GM12892 (cell line): ENCODE measurements at places on chromosomes 1 and 21.

DNA sequence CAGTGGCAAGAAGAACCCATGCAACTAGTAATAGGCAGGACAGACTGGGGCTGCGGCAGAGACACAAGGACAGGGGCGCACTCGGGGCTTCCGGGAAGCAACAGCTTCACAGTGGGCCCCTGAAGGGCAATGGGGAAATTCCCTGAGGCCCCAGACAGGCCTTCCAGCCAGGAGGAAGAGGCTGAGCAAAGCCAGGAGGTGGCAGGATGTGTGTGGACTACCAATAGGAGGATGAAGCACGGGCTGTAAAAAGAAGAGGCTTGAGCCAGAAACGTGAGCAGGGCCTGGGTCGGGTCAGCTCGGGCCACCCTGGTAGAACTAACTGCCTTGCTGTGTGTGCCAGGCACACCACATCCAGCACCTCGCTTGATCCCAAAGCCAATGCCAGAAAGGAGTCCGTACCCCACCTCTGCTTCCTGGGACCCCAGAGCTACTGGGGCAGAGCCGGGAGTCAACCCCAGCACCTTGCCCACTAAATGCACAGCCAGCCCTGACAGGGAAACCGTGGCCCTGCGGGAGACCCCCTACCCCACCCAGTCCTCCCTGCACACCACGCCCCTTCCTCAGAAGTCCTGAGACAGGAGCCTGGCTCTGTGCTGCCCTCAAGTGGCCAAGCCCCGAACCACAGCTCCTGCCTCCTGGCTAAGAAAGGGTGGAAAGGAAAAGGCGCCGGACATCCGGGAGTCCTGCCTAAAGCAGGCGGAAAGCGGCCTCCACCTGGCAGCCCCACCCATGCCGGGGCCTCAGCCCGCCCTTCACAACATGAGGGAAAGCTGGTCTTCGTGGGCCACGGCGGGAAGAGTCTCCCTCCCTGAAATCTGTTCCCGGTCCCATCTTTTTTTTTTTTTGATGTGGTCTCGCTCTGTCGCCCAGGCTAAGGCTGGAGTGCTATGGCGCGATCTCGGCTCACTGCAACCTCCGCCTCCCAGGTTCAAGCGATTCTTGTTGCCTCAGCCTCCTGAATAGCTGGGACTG, 33.7 kb downstream of the TTC39A start:
- DNase-seq = peak; percentile 82

- DNase-seq = no peak
These were observed 1171.2 kb downstream of the PLA2G4A start for GRCh38 chr1:187999973-188000372.

GRCh38 chr1:159803956-159804689, 2.0 kb downstream of the FCRL6 start:
- DNase-seq = no peak

DNA sequence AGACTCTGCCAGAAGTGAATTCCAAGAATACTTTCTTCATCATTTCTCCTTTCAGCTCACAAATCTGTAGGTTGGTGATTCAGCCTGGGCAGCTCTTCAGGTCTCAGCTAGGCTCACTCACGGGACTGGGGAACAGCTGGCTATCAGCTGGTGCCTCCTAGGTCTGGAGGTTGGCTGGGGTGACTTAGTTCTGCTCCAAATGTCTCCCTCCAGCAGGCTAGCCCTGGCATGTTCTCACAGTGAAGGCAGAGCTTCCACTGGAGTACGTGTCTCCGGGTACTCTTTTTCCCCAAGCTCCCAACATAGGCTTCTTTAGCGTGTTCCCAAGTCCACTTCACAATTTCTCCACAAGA, 12.5 kb upstream of the VAMP4 start:
- no peak for DNase-seq

DNA sequence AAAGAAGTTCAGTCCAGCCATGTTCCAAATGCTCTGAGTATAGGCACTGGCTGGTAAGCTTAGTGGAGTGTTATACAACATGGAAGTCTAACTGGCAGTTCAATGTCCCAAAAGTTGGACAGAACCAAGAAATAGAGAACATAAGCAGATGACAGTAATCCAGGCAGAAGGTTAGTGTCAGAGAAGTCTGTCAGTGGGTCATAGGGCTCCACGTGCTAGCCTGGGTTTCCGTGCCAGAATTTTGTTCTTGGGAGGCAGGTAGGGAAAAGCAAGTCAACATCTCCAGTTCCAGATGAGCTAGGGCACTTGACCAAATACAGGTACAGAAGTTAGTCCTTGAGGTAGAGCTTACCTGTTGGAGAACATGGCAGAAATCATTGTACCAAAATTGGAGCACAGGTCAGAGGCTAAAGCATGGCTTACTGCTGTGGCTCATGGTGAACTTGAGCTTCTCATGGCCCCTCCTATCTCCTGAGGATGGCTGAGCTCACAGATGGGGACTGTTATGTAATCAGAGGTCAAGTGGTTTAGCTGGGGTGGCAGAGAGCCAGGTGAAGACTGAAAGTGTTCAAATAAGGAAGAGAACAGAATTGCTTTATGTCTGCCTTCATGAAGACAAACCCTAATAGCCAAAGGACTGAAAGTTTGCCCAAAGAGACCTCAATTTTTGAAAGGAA, 170.8 kb downstream of the NFIA start:
- no peak for DNase-seq

DNA sequence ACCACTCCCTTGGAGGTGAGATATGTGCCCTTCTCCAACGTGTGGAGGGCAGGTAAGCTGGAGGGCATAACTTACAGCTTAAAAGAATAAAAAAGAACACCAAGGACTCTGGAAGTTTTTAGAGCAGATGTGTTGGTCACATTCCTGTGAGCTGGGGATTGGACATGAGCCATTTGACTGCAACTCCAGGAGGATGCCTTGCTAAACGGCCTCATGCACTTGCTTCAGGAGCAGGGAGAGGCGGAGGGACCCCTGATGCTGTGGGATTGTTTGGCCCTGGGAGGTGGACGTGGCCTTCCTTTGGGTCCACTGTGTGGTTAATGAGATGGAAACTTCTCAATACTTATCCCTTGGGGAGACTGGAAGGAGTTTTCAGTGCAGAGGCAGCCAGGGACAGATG, 185.6 kb downstream of the RHOU start:
- DNase-seq = no peak

- no peak for DNase-seq
These were observed 111.3 kb downstream of the TGFB2 start for GRCh38 chr1:218456444-218456843.

- DNase-seq = no peak
These were observed 437.5 kb downstream of the SMYD3 start for GRCh38 chr1:246069581-246069980.

- DNase-seq = no peak
These were observed 106.6 kb upstream of the RAB4A start for GRCh38 chr1:229164348-229164747.

DNA sequence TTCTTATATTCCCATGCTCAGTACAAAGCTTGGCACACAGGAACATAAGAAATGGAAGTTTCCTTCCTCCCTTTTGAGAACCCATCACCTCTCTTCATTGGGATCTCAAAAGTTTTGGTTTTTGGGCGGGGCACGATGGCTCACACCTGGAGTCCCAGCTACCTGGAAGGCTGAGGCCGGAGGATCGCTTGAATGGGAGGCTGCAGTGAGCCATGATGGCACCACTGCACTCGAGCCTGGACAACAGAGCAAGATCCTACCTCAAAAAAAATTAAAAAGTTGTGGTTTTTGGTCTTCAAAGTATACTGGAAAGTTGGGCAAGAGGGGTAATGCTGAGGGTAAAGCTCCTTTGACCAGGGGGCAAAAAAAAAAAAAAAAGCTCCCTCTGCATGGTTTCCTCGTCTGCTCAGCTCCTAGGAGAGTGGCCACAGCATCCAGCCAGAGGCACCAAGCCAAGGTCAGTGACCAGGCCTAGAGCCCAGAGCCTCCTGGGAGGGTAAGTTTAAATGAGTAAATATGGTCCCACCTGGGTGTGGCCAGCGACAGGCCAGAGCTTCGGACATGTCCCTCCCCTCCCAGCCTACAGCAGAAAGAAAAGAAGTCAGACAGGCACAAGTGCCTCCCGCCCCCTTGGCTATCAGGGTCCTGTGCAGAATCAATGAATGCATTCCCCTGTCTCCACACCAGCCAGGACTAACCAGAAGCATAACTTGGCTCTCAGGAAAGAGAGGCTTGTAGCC, 5.0 kb downstream of the MEF2D start:
- no peak for DNase-seq

- no peak for DNase-seq
These were observed 23.9 kb downstream of the CD2 start for GRCh38 chr1:116777831-116778830.

- DNase-seq = no peak
These were observed at the start of gene LCE1E for GRCh38 chr1:152786077-152786476. Gene LCE1E (plus strand): TSS chr1:152786257. CDS start chr1:152787300, 1,043 bp downstream.

GRCh38 chr1:161357073-161357472, 10.6 kb downstream of the CFAP126 start:
- DNase-seq = no peak

GRCh38 chr1:107003972-107004371, 52.5 kb upstream of the PRMT6 start:
- DNase-seq = no peak

DNA sequence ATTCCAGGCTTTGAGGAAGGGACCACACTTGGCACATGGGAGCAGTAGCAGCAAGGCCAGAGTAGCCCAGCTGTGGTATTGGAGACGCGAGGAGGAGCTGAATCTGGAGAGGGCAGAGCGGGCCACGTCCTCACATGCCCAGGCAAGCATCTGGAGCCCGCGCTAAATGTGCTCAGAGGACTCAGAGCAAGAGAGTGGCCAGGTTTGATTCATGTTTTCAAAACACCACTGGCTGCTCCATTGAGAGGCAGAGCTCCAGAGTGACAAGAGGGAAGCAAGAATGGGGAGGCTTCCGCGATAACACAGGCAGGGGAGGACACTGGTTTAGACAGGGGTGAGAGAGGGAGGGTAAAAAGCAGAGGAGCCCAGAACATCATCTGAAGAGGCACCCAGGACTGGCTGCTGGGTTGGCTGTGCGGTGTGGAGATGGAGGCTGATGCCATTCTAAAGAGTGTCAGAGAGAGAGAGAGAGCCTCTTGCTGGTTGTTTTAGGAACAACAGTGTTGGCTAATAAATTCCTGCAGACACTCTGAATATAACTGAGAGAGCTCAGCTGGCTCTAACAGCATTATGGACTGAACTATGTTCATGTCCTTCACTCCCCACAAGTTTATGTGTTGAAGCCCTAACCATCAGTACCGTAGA, 32.3 kb downstream of the RCAN1 start:
- no peak for DNase-seq

GRCh38 chr1:240084337-240084736, 7.3 kb upstream of the FMN2 start:
- DNase-seq = no peak

GRCh38 chr21:29007810-29008209, 11.3 kb downstream of the RWDD2B start:
- no peak for DNase-seq

DNA sequence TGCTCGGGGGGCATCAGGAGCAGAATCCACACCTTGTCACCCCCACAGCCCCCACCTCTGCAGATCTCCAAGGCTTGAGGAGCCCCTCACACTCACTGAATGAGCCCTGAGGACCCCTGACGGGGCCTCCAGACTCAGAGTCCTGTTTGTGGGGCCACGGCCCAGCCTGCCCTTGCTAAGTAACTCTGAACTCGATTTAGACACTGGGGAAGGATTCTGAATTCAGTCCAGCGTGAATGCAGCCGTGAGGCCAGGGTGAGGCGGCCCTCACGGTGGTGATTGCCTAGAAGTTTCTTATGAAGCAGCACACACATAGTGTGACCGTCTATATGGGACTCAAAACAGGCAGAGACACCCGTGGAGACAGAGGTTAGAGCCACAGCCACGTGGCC, 58.9 kb upstream of the ADARB1 start:
- DNase-seq = no peak

DNA sequence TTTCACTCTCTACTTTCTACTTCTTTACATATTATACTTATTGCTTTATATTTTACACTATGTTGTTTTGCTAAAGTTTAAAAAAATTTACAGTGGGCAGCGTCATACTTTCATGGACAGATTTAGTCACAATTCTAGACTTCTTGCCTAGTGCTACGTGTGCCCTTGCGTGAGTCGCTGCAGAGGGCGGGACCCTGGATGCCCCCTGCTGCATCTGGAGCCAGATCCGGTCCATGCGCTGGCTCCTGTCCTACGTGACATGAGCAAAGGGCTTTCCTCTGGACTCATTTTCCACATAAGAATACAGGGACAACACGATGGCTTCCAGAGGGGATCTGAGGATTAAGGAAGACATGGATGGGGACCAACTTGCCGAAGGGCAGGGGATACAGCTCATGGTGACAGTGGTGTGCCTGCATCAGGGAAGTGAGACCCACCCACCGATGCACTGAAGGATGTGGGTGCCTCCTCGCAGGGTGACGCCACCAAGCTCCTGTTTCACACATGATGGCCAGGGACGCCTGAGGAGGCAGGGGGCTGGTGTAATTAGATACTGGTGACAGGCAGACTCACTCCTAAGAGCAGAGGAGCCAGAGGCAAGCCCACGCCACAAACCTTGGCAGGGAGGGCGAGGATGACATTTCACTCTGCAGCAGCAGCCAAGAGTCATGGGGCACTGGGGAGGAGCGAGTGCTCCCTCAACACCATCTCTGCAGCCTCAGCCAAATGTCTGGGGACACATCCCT, 86.6 kb downstream of the DMRTB1 start:
- no peak for DNase-seq

DNA sequence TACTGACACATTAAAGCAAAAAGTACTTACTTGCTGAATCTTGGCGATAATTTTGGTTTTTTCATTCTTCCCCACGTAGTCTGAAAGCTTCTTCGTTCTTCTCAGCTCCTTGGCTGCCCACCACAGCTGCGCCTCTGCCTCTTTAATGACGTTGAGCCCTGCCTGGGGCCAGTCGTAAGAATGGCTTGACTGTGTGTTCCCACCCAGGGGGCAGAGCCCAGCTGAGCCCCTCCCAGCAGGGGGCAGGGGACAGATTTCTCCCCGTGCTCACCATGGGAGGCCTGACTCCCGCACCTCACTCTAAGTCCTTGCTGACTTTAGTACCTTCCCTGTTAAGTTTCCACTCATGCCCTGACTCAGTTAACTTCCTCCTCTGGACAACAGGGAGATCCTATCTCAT, 9.0 kb downstream of the CFAP298 start:
- no peak for DNase-seq
